ENCODE measurements at places on chromosomes 6 and 20. TPM values are rescaled to one million over a fixed set of nuclear protein-coding genes. Genes with fewer than 3 reads are reported as not detected.

The RNF5 gene
- 60.4 TPM for total RNA-seq

The PKIB gene
- total RNA-seq, result not detected

GRCh38 chr6:47310131-47310480, 401 bp upstream of the TNFRSF21 start:
- no peak for DNase-seq

DNA sequence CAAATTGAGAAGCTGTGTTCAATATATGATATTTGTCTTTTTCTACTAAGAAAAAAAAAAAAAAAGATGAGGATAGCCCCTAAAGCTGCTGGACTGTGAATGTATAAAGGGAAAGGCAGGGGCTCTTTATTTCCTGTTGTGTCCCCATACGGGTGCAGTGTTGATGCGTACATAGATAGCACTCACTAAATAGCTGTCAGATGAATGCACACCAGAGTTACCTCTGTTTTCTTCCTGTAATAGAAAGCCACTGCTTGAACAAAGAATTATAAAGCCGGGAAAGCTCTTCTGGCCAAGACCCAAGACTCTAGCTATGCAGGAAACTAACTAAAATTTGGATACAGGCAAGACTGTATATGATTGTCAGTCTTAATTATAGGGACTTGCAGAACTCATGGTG, 260.0 kb downstream of the FARS2 start:
- no peak for DNase-seq

DNA sequence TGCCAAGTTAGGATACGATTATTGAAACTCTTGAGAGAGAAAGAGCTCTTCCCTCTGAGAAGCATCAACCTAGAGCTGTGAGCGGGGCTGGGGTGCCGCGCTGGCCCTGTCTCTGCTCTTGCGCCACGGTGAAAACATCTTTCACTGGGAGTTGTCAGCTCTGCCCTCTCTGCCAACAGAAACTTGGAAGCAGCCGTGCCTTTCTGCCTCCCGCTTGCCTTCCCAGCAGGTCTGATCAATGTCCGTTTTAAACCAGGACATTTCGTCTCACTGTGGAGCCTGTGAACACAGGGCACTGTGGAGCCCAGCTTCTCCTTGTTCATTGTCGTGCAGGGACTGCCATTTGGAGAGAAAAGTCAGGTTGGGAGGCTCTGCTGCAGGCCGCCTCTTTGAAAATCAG, 249.2 kb upstream of the PMEPA1 start:
- no peak for DNase-seq

The NOL4L gene
- 14.3 TPM for total RNA-seq

The PCMT1 gene
- 88.8 TPM for total RNA-seq

- DNase-seq, result no peak
These were observed 460.3 kb downstream of the UTRN start for GRCh38 chr6:144745439-144745838.

DNA sequence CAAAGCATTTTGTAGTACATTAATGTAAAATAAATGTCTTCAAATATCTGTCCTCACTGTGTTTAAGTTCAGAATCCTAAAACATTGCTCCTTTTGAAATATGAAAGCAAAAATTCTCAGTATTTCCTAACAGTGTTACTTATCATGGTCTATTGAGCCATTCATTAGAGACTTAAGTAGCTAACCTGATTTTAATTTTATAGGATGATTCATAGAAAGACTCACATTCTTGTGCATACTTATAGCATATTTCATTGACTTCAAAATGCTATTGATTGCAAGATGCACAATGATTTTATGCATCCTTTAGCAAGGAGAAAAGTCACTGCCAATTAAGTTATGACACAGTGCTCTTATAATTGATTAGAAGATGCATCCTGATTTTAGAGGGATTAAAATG, 85.7 kb downstream of the HIVEP1 start:
- no peak for DNase-seq

The C6orf58 gene
- total RNA-seq, result 0.16 TPM
